ENCODE measurements at places on chromosomes 13 and 19.

GRCh38 chr13:18951412-18951811 is 230.2 kb downstream of the TUBA3C start:
- no peak for DNase-seq

DNA sequence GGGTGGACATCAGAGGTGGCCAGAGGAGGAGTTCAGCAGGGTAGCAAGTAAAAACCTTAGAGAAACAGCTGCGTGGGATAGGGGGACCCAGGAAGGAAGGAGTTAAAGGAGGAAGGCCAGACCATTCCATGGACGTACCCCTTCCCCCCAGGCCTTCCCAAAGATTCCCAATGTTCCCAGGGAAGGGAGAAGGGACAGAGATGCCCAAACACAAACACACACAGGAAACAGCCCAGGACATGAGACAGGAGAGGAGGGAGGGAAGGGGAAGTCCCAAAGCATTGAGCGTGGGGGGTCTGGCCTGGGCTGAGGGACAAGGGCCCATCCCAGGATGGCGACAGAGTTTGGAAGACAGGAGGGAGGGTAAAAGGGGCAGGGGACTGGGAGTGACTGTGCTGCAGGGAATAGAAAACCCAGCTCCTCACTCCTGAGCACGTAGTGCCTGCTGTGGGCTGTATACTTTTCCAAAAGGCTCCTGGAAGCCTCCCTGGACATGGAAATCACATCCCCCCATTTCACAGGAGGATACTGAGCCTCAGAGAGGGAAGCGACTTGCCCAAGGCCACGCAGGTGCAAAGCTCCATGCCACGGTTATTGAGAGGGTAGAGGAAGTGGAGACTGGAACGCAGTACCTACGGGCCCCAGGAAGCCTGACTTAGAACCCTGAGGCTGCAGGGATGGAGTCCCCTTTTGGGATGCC is 1.1 kb downstream of the SYDE1 start:
- DNase-seq = no peak

DNA sequence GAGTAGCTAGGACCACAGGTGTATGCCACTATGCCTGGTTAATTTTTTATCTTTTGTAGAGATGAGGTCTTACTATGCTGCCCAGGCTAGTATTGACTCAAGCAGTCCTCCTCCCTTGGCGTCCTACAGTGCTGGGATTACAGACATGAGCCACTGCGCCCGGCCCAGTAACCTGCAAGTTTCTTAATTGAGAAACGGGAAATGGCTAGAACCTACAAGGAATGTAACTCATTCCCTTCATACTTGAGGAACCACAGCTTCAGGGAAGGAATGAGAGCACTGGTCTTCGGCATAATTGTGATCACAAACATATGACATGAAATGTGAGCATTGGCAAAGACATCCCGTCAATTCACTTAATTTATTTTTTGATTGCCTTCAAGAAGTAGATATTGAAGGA is 157.0 kb downstream of the KLF5 start:
- DNase-seq = no peak

GRCh38 chr19:51366389-51367254 is 434 bp upstream of the ETFB start:
- peak; percentile 94 for DNase-seq

GRCh38 chr19:10334588-10335351 is 1.4 kb upstream of the RAVER1 start:
- DNase-seq = peak; percentile 31

- no peak for DNase-seq
These were observed 159.8 kb downstream of the SLITRK1 start for GRCh38 chr13:83722443-83722842.

DNA sequence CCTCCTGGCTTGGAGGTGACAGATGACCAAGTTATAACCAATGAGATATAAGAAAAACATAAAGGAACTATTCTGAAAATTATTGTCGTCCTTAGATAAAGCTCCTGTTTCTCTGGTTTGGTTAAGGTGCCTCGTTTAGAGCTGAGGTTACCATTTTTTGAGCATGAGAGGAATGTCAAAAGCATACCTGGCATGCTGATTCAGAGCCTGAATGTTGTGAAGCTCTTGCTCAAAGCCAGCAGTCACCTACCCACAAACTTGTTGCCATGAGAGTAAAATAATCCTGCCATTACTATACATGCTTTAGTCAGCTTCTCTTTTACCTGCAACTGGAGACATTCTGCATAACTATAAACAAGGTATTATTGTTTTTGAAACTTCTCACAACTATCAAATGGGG is 1116.2 kb downstream of the DIAPH3 start:
- no peak for DNase-seq

DNA sequence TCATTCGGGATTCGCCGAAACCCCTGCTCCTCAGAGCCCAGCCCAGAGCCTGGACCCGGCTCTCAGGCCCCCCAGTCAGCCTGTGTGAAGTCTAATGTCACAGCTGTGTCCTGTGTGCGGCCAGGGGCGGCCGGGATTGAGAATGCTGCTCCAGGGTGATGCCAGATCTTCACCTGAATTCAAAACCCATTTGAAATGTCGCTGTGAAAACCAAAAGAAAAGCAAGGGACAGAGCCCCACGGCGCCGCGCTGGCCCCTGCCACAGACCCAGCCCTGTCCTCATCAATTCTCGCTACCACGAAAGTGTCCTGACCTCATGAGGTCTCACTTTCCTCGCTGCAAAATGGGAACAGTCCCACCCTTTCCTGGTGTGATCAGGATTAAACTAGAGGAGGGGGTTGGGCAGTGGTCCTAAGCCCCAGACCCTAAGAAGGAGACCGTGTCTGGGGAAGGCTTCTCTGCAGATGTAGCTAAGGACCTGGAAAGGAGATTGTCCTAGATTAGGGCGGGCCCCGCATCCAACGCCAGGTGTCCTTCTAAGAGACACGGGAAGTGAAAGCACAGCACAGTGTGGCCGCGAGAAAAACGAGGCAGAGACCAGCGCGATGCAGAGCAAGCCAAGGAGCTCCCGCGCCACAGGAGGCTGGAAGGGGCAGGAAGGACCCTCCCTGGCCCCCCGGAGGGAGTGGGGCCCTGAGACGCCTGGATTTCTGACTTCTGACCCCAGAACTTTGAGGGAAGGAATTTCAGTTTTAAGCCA is 34.0 kb upstream of the SPACA7 start:
- DNase-seq = no peak

- no peak for DNase-seq
These were observed 473 bp upstream of the CERS1 start for GRCh38 chr19:18896421-18896841.

DNA sequence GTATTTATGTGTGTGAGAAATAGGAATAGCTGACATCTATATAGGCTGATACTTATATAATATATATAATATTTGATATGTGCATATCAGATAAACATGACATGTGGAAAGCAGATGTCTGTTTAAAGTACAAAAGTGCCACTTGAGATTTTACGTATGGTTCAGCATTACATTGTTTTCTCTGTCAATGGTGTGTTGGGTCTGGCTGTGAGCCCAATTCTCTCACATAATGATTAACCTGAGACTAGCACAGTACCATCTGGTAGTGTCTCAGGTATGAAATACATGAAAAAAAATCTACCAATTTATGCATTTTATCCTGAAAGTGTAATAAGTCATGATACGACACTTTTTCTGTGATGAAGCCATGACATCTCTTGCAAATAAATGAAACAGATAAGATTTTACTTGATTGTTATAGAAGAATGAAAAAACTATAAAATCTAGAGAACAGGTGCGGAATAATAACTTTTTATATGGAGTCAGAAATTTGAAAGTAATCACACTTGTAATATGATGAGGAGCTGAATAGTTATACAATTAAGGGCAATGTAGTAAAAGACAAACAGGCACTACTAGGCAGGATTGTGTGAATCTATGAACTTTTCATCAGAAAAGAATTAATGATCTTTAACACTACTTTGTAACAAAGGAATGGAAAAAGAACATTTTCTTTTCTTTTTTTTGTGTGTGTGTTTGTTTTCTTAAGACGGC is 1405.0 kb downstream of the OLFM4 start:
- no peak for DNase-seq
